ENCODE measurements at places on chromosomes 2 and 18. TPM values are rescaled to one million over a fixed set of nuclear protein-coding genes. Genes with fewer than 3 reads are reported as not detected.

- peak; percentile 82 for DNase-seq
Observed at GRCh38 chr18:22200611-22201225, 31.3 kb downstream of the GATA6 start.

PROC gene
- not detected for total RNA-seq

DNA sequence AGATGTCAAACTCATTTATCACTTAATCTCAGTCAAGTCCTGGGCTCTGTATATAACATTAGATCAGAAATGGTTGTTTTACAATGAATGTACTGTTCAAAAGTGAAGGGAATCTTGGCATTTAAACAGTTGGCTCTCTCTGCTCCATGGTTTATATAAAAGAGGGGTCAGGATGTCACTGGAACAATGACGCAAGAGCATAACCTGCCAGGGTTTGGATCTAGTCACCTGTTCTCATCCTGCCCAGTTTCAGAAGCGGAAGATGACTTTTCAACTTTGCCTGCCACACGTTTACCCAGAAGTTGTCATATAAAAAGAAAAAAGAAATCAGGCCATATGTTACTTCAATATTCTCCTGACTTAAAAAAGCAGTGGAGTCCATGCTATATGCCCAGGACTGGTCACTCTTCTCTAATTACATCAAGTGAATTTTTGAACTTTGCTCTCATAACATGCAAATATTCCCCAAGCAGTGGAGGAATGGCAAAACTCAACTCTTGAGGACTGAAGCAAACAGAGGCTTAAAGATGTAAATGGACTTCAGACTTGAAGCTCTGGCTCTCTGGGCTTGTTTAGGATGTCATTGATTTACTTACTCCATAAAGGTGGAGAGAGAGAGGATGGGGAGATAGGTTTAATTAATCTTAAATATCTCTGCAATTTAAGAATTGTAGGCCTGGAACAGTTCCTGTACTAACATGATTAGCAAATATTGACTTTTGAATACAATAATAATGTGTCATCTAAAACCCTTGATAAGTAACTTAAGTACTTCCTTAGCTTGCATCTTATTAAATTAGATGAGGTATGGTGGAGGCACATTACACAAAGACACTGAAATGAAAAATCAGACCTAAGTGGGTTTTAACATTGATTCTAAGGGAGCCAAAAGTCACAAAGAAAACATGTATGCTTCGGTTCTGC is 58.3 kb downstream of the ETAA1 start:
- DNase-seq = no peak

DSC1 gene
- not detected for total RNA-seq

GRCh38 chr2:140791802-140792201 is 1339.0 kb downstream of the LRP1B start:
- no peak for DNase-seq

PRKD3 gene
- 39.4 TPM for total RNA-seq

DNA sequence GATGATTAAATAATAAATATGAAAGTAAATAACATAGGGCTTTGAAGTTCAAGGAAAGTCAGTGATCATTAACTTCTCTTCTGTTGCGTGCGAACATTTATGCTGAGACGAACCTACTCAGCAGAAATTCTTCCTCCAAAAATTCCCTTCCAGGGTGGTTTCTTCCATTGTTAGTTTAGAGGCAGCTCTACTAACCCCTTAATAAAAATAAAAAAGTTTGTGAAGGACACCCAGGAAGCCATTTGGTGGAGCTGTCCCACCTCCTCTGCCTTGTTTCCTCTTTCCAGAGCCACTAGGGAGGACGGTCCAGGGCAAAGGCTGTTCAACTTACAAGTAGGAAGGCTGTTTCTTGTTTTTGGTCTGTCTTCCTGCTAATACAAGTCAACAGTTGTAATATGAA is 2.1 kb upstream of the SMAD2 start:
- DNase-seq = no peak

- DNase-seq = no peak
Observed at GRCh38 chr2:144493027-144493809, 26.7 kb downstream of the ZEB2 start.

GRCh38 chr2:41042343-41042742 is 590.5 kb upstream of the SLC8A1 start:
- DNase-seq = no peak

GRCh38 chr18:48679236-48679635 is 140.4 kb downstream of the CTIF start:
- DNase-seq = peak; percentile 13

DNA sequence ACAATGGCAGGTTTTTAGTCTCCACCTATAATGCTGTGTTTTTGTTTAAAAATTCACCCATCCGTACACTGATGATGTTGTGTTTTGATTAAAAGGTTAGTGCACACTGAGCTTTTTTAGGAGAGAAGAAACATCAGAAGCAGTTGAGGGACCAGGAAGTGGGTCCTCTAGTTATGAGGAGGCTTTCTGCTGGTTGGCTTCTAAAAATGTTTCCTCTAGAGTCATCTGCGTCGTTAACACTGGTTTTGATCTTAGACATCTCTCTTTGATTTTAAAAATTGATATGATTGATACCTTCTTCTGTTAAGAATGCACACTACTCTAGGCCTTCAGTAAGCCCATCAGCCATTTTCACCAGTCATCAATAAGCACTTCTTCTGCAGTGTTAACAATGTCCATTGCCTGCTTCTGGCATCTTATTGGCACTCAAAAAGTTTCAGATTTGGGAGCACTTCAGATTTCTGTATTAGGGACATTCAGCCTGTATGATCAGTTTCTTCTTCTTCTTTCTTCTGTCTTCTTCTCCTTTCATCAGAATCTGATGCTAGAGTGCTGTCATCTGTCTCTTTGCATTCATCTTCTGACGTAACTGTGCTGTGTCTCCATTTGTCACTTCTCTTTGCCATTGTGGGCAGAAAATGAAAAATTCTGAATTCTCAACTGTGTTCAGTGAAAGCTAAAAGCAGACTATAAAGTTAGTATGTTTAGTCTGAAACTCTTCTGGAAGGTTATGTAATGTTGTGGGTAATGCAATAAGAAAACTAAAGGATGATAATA is 56.3 kb downstream of the PHLPP1 start:
- no peak for DNase-seq

GRCh38 chr2:178895872-178896271 is 88.6 kb upstream of the TTN start:
- DNase-seq = no peak

DNA sequence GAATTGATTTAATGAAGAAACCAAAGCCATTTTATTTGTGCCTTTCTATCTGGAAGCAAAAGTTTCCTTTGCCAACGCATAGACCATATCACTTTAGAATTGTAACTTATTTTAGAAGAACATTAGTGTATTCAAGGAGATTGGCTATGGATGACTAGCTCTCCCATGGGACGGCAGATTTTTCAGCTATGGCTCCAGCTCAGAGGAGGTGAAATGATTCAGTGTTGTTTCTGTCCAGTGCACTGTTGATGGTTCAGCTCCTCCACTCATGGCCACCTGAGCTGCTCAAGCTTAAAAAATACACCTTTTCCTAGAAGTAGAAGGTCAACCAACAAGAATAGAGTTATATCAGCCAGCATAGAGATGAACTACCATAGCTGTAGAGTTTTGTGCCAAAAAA is 1597.5 kb upstream of the PIK3C3 start:
- DNase-seq = no peak

KIAA2012 gene
- total RNA-seq = not detected

COLEC12 gene
- 23.0 TPM for total RNA-seq

GRCh38 chr2:145682546-145683157 is 1162.7 kb upstream of the ZEB2 start:
- no peak for DNase-seq

ERFE gene
- 0.79 TPM for total RNA-seq

CD226 gene
- total RNA-seq = 1.6 TPM

DNA sequence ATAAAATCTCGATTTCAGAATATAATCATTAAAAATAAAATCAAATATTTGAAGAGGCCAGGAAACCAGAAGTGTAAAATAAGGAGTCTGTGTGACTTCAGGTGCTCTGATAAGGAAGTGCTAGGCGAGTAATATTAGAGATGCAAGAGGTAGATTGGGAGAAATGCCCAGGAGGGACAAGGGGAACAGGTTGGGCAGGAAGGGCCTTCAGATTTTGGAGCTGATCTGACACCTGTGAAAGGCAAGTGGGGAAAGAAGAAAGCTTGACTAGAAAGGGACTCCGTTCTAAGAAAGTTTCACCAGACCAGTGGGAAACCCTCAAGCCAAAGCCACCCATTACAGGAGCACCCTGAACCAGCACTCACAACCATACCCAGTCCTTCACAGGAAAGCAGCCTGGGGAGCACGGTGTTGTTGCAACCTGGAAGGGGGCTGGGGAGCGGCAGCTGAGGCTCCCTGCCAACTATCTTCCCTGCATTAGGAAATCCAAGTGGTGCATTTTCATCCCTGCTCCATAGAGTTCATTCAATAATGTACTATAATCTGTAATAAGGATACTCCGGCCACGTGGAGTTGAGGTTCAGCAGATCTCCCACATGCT is 57.5 kb upstream of the GREB1L start:
- DNase-seq = no peak

DNA sequence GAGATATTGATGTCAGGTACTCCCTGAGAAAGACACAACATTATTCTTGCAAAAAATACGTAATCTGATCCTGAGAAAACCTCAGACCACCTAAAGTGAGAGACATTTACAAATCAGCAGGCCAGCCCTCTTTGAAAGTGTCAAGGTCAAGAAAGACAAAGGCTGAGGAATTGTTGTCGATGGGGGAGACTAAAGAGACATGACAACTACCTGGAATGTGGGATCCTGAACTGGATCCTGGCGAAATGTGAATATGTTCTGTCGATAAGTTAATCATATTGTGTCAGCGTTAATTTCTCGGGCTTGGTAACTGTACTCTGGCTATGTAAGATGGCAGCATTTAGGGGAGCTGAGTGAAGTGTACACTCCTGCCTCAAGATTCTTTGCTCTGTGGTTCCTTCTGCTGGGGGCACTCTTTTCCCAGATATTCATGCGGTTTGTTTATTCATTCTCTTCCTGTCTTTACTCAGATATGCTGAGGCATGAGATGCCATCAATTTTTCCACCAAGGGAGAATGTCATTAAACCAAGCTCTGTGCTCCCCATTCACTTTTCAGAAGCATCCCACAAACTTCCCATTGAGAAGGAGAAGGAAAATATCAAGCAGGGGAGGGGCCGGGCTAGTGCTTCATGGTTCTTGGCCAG is 154.9 kb downstream of the CAPN13 start:
- DNase-seq = no peak

DNA sequence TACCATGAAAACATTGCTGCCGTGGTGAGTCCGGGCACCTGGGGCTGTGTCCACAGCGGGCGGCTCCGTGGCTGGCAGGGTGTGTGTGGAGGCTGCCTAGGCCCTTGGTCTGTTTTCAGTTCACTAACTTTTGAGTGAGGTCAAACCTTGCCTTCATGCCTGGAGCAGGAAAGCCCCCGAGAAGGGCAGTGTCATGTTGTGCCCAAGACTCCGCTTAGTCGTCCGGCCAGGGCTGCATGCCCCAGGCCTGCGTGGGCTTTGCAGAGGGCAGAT is 24.1 kb downstream of the MAL start:
- DNase-seq = peak; percentile 68

GRCh38 chr2:29462293-29462692 is 347.1 kb downstream of the CLIP4 start:
- DNase-seq = no peak

DNA sequence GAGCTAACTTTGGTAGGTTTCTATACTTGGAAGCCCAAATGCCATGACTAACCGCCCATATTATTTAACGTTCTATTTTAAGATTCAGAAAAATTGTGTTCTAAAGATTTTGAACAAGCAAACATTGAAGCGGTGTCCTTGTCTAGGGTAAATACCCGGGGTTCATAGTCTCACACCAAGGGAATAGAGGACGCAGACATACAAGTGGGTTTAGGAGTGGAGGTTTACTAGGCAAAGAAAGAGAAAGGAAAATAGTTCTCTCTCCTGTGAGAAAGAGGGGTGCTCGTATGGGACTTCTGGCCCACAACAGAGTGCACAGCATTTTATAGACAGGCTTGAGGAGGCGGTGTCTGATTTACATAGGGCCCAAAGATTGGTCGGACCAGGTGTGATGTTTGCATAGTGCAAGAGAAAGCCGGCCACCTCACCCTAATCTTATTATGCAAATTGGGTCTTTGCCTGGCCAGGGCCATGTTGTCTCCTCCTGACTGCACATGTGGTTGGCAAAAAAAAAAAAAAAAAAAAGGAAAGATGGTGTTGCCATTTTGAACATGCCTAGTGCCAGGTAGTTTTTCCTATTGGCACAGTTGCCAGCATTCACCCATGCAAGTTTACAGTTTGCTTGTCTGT is 1062.6 kb downstream of the LRP1B start:
- no peak for DNase-seq

ELOA2 gene
- total RNA-seq = not detected

DNA sequence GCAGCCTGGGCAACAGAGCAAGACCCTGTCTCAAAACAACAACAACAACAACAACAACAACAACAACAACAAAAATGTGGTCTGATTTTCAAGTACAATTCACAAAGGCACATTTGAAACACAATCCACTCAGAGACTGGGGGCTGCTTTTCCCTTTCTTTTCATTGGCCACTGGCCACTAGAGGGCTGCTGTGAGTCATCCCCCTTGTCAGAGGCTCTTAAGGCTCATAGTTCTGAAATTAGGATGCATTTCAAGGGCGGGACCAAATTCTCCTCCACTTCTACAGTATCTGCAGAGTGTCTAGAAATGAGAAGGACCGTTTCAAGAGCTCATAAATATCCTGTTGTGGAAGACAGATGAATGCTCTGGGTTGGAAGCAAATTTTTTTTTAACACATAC is 285.4 kb downstream of the NRXN1 start:
- no peak for DNase-seq

GRCh38 chr2:193505620-193506019 is 1310.9 kb upstream of the TMEFF2 start:
- DNase-seq = no peak

- DNase-seq = no peak
Observed at GRCh38 chr2:84927275-84927627, 21.8 kb downstream of the TMSB10 start.

- DNase-seq = no peak
Observed at GRCh38 chr2:133591164-133591563, 22.9 kb upstream of the NCKAP5 start.

DNA sequence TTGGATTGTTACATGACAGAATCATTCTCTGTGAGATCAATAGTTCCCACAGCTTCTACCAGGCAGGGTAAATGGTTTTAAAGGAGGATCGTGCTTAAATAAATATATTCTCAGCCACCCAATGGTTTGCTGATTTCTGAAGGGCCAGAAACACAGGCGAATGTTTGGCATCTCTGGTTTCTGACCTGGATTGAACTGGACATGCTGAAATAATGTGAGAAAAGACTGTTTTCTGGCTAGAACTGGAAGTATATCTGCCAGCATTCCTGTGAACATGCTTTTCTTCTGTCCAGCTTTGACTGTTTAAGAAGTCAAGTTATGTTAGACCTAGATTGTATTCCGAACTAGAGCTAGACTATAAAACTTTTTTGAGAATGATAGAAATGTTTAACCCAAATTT is 77.1 kb upstream of the COL3A1 start:
- no peak for DNase-seq

DNA sequence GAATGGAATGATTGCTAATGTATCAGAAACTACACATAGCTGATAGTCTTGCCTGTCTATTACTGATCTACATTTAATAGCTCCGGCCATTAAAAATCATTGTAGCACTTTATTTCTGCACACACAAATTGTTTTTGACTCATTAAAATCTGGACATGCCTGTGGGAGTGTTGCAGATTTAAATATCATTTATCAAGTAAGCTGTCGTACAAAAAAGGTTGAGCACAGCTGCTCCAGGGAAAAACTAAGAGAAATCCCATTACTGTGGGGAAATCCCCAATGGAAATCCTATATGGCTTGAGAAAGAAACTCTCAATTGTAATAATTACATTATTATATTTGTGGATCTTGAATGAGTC is 99.6 kb upstream of the CERS6 start:
- no peak for DNase-seq

All from posterior vena cava (tissue), 2 donors.